ENCODE measurements at places on chromosomes 3 and 15. TPM values are rescaled to one million over a fixed set of nuclear protein-coding genes. Genes with fewer than 3 reads are reported as not detected.

The SEMA3F gene
- 1.7 TPM for total RNA-seq

The ACAN gene
- total RNA-seq: 7.0 TPM

The C3orf49 gene
- not detected for total RNA-seq

The SERPINI2 gene
- total RNA-seq: not detected

The P2RY1 gene
- 0.38 TPM for total RNA-seq

The HESX1 gene
- 0.85 TPM for total RNA-seq

The EIF1B gene
- 15.0 TPM for total RNA-seq

The CIP2A gene
- total RNA-seq: 7.0 TPM

The ONECUT1 gene
- not detected for total RNA-seq

The SSUH2 gene
- total RNA-seq: not detected

The MYNN gene
- 23.6 TPM for total RNA-seq

The CYB561D2 gene
- 34.1 TPM for total RNA-seq

The SLC30A4 gene
- total RNA-seq: 11.5 TPM

The CMTM8 gene
- 0.38 TPM for total RNA-seq

The PTPRG gene
- total RNA-seq: 18.6 TPM

The A4GNT gene
- total RNA-seq: not detected

The ARNT2 gene
- 7.6 TPM for total RNA-seq

The HTR3E gene
- not detected for total RNA-seq

The RASGRP1 gene
- total RNA-seq: 6.2 TPM

The MED12L gene
- total RNA-seq: 0.28 TPM

The SLC6A6 gene
- total RNA-seq: 18.4 TPM

The SLCO2A1 gene
- total RNA-seq: under 0.01 TPM

The PLA2G4B gene
- 0.38 TPM for total RNA-seq

The FETUB gene
- not detected for total RNA-seq

The BOC gene
- 1.3 TPM for total RNA-seq

The HDC gene
- total RNA-seq: not detected

The KCNH8 gene
- total RNA-seq: not detected

The LMOD3 gene
- 0.28 TPM for total RNA-seq

The SLC24A5 gene
- total RNA-seq: not detected

The CSTA gene
- total RNA-seq: 0.58 TPM

The GOLGA6D gene
- total RNA-seq: not detected

The PCCB gene
- total RNA-seq: 57.5 TPM

The TGM5 gene
- total RNA-seq: not detected

The SCN11A gene
- not detected for total RNA-seq

The ADAMTS7 gene
- total RNA-seq: 12.8 TPM

The TMEM207 gene
- total RNA-seq: not detected

The UQCC5 gene
- 7.5 TPM for total RNA-seq

The CNTN4 gene
- not detected for total RNA-seq

The GOLGA6L7 gene
- not detected for total RNA-seq

The PAQR9 gene
- total RNA-seq: 0.19 TPM

The MESP2 gene
- 0.77 TPM for total RNA-seq

Data from regular cardiac myocyte (primary cell).